NT2/D1 (cell line): ENCODE measurements at places on chromosomes 7 and 10.

- no peak for DNase-seq
Measured at GRCh38 chr7:45187946-45188411, 30.4 kb downstream of the RAMP3 start.

GRCh38 chr7:156626220-156626895 is 14.2 kb upstream of the RNF32 start:
- DNase-seq, result no peak

DNA sequence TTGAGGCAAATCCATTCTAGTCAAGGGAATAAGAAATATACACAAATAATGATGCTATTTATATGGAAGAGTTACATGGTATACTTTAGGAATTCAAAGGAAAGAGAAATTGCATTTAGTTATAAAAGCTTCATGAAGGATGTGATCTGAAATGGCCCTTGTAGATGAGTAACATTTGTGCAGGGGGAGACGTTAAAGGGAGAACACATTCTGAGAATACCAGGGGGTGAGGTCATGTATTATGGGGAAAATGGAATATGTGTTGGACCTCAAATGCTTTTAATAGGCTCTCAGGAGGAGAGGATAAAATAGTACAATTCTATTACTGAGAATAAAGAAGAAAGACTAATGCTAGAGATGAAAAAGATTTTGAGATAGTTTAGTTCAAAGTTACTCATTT is 122.5 kb upstream of the NOBOX start:
- no peak for DNase-seq

- no peak for DNase-seq
Measured at GRCh38 chr10:84296091-84296981, 32.1 kb upstream of the CCSER2 start.

DNA sequence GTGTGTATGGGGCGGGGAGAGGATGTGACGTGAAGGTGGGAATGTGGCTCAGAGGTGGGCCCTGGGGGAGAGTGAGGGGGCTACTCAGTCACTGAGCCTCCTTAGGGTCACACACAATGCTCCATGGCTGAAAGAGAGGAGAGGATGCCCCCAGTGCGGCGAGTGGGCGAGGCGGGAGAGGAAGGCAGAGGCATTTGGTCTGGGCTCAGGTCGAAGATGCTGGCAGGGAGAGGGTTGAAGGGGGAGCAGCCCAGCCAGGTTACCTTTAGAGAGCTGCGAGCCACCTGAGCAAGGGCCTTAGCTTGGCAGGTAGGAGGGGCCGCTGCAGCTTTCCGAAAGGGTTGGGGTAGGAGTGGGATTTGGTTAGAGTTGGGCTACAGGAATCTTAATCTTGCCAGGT is 4.7 kb upstream of the LOXL4 start:
- no peak for DNase-seq

DNA sequence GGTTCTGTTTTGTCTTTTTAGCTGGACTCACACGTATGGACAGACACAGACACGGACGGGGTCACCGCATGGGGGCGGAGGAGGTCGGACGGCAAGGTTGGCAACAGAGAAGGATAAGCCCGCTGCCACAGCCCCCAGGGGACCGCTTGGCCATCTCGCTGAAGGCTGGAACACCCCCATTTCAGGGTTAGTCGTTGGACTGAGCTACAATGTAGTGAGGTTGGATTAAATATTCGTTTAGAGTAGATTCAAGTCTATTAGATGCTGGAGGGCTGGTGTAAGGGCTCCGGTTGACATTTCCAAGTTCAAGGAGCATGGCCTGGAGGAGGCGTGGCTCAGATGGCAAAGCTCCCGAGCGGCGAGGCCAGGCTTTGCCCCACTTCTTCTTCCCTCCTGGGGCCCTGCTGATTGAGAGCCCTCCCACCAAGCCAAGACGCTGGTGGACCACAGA is 35.2 kb downstream of the PPIF start:
- no peak for DNase-seq

- no peak for DNase-seq
Measured at GRCh38 chr7:142348100-142348499, 90.2 kb upstream of the PRSS58 start.

GRCh38 chr7:142796001-142796500 is 25.3 kb downstream of the PRSS2 start:
- no peak for DNase-seq
